Amniotic stem cell (primary cell): ENCODE measurements at places on chromosomes 16 and 17.

- DNase-seq: no peak
Measured at GRCh38 chr17:15384142-15384787, 42.9 kb upstream of the TEKT3 start.

DNA sequence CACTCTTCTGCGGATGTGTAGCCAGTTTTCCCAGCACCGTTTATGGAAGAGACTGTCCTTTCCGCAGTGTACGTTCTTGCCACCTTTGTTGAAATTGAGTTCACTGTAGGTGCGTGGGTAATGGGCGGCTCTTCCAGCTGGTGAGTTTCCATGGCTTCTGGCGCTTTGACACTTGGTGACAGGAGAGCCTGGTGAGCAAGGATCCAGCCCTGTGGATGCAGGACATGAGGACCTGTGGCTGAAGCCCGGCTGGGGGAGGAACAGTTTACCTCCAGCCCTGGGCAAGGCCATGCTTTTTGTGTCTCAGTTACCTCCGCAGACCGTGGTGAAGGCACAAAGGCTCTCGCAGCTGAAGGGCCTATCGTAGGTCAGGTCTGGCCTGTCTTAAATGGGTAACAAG, 166.5 kb downstream of the LAT start:
- DNase-seq: no peak

DNA sequence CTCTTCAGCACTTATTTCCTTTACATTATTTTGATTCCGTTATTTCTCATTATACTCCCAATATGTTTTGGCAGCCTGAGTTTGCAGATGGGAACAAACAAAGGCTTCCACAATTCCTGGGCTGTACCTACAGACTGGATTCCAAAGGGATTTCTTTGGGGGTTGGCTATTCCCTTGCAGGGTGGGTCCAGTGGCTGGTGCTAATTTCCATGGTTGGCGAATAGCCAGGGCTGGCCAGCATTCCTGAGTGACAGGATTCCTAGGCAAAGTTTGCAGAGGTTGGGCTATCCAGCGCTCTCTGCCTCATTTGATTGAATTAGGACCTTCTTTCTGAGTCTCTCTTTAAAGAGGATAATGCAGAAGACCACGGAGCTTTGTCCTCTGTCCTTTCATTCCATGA, 207.4 kb downstream of the MAF start:
- no peak for DNase-seq

- DNase-seq: peak; percentile 84
Measured at GRCh38 chr17:43467981-43468581, 15.7 kb upstream of the DHX8 start.

GRCh38 chr17:70668276-70668937, 499.1 kb downstream of the KCNJ2 start:
- no peak for DNase-seq

DNA sequence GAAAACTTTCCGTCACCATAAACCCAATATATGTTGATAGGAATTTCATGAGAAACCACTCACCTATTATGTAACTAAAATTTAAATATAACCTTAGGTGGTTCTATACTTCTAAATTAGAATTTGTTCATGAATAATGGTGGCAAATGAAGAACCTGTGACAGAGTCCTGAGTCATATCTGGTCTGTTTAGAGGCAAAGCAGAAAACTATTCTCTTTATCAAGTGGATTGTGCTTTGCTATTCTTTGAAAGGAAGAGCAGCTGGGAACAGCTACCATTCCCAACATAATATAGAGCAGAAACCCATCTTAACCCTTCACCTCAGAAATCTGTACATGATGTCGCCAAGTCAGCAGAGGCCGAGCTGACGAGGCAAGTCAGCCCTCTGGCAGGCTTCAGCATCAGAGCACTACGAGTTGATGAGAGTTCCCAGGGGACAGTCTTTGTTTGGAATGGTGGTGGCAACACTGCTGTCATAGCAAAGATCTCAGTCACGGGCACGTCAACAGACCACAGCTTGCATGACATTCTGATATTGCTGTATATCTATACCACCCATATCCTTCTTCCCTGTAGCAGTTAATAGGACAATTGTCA, 631.9 kb upstream of the CA10 start:
- no peak for DNase-seq

- no peak for DNase-seq
Measured at GRCh38 chr17:76079535-76079955, 563 bp downstream of the ZACN start.

GRCh38 chr17:29076722-29077121, 33.8 kb downstream of the PIPOX start:
- DNase-seq: no peak

DNA sequence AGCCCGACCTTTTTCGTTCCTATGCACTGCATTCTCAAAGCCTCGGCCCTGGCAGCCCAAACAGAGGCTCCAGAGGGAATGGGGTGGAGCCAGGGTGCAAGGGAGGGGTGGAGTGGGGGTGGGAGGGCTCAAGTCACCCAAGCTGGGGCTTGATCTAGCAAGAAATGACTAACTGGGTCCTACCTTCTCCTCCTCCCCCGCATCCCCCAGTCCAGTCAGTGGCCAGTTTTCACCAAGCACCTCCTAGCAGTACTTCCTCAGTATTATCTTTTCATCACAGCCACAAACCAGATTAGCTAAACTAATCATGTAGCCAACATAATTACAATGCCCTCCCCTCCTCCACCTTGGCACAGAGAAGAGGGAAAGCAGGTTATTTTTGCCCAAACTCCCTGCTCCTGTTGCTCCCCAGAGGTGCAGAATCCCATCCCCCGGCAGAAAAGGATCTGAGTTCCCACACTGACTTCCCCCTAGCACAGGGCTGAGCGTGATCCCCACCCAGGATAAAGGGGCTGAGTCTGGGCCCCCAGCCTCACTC, 2.2 kb downstream of the JUP start:
- DNase-seq: no peak

GRCh38 chr16:49977427-49977826, 47.6 kb upstream of the CNEP1R1 start:
- DNase-seq: no peak

- no peak for DNase-seq
Measured at GRCh38 chr16:56363181-56363716, 62.1 kb downstream of the AMFR start.

DNA sequence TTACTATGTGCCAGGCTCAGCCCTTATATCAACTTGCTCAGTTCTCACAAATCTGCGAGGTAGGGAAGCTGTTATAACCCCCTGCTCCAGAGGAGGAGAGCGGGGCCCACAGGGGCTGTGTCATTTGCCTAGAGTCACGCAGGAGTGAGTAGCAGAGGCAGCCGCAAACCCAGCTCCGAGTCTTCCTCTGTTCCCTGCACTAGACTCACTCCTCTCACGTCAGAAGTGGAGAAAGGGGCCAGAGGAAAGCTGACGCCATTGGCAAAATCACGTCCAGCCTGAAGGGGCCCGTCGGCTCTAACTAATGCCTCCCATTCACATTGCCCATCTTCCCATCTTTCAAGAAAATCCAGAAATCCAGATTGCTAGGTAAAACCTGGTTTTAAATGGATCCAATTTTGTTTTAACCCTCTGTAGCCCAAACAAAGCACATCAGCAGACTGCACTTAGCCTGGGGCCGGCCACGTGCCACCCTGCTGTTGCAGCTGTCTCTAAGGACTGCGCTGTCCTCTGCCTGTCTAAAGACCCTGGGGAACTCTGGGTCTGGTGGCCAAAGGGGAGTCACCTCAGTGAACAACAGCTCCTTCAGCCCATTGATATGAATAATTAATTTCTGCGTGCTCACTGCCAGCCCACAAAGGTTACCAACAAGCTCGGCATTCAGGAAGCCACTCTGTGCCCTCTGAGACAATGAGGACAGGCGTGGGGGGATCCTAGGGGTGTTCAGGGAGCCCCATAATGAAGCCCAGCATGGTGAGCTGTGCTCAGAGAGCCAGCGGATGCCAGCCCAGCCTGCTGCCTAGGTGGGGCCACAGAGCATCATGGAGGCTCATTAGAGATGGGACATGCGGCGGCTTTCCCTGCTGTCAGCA, 36.7 kb upstream of the ABR start:
- DNase-seq: no peak

DNA sequence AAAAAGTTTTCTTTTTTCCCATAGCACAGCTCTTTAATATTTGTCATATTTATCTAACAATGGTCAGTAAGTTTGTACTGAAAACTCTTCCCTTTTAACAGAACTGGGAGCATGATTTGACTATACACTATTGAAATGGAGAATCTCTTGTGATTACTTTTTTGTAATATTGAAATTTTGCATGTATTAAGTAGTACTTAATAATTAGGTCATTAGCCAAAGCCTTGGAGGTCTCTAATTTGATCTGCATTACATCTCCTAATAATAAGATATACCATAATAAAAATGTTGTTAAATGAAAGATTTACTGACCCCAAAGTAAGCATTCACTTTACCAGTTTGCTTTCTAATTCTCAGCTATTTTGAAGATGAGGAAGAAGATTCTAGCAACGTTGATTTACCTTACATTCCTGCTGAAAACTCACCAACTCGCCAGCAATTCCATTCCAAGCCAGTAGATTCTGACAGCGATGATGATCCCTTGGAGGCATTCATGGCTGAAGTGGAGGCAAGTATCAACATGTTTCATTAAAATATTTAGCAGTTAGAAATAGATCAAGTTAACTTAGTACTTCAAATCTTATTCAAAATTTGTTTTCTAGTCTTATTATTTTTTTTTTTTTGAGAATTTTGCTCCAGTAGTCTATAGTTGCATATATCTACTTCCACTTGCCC, 18.2 kb downstream of the DDX42 start:
- no peak for DNase-seq

DNA sequence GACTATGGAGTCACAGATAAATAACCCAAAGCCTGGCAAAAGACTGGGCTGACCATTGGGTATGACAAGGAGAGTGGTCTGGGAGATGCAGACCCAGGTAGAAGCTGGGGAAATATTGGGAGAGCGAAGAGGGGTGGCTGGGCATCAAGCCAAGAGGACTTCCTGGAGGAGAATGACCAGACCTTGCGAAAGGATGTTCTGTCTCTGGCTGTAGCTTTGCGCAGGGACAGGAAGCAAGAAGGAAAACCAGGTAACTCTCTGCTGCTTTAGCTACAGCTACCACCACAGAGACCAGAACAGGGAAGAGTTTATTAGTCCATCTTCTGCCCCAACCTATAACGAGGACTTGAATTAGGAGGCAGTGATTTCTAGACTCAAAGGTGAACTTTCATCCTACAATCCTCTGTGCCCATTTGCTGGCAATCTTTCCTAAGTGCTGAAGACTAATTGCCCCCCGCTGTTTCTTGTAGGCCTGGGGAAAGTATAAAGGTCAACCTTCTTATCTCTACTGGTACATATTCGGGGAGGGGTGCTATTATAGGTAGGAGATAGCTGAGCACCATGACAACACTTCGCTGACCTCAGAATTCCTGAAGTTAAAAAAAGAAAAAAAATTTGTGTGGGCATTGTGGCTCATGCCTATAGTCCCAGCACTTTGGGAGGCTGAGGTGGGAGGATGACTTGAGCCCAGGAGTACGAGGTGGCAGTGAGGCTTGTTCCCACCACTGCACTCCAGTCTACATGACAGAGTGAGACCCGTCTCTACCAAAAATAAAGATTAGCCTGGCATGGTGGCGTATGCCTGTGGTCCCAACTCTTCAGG, 19.1 kb upstream of the KIFC3 start:
- DNase-seq: no peak

GRCh38 chr17:12089809-12090384, 69.2 kb downstream of the MAP2K4 start:
- no peak for DNase-seq

- DNase-seq: no peak
Measured at GRCh38 chr17:164303-165235, 16.9 kb downstream of the DOC2B start.

DNA sequence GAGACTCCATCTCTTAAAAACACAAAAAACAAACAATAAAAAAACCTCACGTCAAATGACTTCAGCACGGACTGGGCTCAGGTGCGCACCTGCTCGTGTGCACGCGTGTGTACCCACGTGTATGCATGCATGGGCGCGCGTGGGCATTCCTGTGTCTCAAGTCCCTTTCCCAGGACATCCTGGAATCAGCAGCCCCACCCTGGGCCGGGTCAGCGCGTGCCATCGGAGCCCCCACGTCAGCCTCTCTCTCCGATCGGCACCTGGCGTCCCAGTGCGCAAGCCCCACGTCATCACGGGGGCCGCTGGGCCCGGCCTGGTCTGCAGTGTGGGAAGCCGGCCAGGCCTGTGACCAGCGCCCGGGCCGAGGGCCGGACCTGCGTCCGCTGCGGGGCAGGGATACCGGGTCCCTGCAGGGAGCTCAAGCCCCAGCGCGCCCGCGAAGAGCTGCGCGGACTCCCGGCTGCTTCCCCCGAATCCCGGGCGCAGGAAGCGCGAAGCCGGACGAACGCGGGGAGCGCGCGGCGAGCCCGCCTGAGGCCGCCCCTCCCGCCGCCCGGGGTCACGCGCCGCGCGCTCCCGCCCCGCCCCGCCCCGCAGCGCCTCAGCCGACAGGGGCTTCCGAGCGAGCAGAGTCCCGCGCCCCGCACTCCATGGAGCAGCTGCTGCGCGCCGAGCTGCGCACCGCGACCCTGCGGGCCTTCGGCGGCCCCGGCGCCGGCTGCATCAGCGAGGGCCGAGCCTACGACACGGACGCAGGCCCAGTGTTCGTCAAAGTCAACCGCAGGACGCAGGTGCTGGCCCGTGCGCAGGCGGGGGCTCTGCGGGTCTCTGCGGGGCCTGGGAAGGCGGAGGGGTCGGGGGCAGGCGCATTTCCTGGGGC, at the start of gene FN3K:
FN3K (plus strand) TSS at position 629 of the 880 bp plus-strand sequence; CDS start at position 651, 22 bp downstream.
- DNase-seq: no peak

- DNase-seq: no peak
Measured at GRCh38 chr17:52604105-52604504, 445.6 kb upstream of the CA10 start.

GRCh38 chr16:81752225-81752875, 26.7 kb upstream of the PLCG2 start:
- no peak for DNase-seq

GRCh38 chr17:1056761-1057160, 59.8 kb downstream of the TIMM22 start:
- DNase-seq: no peak

DNA sequence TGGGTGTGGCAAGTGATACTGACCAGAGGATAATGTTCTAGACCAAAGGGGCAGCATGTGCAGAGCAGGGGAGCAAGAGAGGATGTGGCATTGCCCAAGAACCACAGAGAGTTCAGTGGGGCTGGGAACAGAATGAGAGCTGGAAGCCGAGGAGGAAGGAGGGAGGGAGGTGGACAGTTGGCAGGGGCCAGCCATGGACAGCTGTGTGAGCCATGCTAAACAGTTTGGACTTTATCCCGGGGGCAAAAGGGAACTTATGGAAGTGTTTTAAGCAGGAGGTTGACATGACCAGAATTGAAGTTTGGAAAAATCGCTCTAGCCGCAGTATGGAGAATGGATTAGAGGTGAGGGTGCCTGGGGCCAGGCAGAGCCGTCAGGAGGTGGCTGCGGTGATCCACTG, 29.4 kb upstream of the TMEM132E start:
- no peak for DNase-seq

GRCh38 chr16:747978-748746, 7.4 kb upstream of the CIAO3 start:
- DNase-seq: no peak

GRCh38 chr17:3575511-3575910, 17.9 kb upstream of the TRPV3 start:
- DNase-seq: no peak

- DNase-seq: no peak
Measured at GRCh38 chr17:76504117-76504516, 2.9 kb upstream of the RHBDF2 start.
